ENCODE measurements at places on chromosomes 2 and 18.
A peak's percentile ranks its signal among the peaks of the same experiment; 100 is the strongest.

- DNase-seq, result no peak
These were observed 229.1 kb upstream of the SLC14A2 start for GRCh38 chr18:45386041-45386655.

- DNase-seq, result no peak
These were observed 80.5 kb upstream of the CAVIN2 start for GRCh38 chr2:191927319-191927867.

DNA sequence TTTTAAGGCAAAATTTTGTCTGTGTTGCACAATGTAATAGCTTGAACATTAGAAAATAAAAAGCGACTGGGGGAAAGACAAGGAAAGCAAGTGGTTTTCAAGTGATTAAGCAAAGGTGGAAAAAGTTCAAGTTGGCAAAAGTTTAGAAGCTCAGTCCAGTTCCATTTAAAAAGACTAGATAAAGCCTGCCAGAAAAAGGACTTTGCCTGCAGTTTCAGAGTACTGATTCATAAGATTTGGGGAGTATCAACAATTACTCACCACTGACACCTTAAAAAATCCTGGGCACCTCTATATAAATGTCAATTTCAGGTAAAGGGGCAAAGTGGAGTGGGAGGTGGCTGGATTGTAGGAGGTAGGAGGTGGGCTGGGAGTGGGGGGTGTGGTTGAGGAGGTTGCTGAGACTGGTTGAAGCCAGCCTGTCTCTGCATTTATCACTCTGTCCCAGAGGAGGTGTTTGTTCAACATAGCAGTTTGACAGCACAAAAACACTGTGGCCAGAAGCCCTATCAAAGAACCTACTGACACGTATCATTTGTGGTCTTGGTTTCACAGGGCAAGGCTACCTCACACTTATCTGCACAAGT is 14.6 kb downstream of the ZEB2 start:
- no peak for DNase-seq

GRCh38 chr2:172279214-172279613 is 148.2 kb upstream of the ITGA6 start:
- DNase-seq, result no peak

DNA sequence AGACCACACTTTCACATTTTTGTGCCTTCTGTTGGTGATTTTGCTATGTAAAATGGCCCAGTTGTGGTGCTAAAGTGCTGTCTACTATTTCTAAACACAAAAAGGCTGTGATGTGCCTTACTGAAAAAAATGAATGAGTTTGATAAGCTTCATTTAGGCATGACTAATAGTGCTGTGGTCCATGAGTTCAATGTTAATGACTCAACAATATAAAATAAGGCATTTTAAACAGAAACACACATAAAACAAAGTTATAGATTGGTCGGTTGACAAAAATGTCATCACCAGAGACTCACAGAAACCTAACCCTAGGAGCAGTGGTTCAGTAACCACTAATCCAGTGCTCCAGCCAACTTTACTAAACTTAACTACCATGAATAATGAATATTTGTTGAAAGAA is 160.0 kb downstream of the DNAH6 start:
- DNase-seq, result no peak

DNA sequence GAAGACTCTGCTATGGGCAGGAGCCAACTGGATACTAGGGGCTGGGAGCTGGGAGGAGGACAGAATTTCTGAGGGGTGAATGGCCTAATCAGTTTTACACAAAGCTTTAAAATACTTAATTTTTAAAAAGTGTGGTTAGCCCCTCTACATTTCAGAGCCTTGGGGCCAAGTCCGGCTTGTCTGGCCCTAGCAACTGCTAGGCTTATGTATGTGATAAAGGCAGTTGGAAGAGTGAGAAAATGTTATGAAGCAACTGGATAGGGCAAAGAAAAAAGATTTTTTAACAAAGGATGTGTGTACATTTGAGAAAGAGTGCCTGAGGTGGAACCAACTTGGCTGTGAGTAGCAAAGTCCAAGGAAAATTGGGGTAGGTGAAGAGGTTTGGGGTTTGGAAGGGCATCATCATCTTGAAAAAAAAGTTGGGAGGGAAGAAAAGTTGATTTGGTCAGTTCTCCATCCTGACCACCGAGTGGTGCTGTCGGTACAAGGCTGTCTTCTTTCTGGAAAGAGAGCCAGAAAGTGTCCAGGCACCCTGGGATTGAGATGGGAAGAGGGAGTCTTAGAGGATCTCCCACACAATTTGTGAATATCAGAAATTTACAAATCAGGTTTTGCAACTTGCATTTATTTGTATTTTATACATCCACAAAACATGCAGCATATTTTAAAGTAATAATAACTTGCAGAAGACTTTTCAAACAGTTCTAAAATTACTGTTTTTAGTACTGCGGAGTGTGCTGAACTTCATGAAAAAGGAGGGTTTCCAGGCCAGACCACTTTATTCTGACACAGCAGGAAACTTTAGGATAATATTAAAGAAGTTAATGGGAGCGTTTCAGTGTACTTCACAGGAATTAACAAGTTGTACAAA is 10.5 kb upstream of the CDK15 start:
- DNase-seq, result no peak

GRCh38 chr2:100137866-100138570 is 4.4 kb downstream of the AFF3 start:
- no peak for DNase-seq

DNA sequence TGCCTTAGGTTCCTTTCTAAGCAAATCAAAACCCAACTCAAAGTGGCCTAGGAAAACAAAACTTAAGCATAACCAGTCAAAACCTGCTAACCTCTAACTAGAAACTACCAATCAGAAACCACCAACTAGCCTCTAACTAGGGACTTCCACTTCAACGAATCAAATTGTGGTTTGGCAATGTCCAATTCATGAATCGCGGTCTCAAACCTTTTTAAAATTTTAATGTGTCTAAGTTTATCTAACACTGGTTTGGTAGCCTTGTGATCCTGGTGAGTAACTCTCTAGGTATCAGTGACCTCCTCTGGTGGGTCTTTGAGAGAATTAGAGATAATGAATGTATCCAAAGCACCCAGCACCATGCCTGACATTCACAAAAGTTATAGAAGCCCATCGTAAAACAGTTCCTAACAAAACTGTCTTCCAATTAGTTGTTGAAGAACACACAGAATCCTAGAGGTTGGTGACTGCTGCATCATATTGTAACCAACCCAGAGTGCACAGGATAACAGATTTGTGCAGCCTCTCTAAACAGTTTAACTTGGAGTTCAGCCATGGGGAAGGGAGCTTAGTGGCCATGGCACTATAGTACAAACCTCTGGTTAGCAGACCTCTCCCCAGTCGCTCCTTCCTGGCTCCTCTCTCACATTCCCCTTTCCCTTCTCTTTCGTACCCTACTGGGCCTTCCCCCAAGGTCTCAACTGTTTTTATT is 45.2 kb upstream of the B3GNT2 start:
- no peak for DNase-seq

DNA sequence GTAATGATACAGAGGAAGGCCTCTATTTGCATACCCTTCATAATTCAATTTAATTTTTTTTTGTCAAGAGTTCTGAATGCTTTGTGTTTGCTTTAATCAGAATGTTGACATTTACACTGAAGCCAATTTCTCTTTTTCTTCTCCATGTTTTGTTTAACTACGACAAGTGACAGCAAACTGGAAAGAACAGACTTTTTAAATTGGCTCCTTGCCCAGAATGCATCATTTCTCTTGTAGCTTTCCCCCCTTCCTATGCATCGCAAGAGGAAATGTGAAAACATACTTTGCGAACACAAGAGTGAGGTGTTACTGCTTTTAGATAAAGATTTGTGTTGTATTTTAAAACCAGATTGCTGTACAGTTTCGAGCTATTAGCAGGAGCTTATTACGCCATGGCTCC is 955.2 kb upstream of the CELF4 start:
- DNase-seq, result no peak

GRCh38 chr2:132597166-132597565 is 72.8 kb downstream of the LYPD1 start:
- DNase-seq, result no peak

DNA sequence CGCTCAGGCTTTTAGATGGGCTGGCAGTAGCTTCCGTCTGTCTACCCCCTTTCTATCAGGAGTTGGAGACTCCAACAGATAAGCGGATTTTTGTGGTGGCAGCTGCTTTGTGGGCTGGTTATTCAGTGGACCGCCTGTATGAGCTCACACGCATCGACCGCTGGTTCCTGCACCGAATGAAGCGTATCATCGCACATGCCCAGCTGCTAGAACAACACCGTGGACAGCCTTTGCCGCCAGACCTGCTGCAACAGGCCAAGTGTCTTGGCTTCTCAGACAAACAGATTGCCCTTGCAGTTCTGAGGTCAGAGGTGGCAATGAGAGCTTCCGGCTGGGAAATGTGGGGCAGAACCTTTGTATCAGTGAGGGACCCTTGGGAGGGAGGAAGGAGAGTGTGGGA is 14.8 kb downstream of the CAD start:
- DNase-seq, result no peak

DNA sequence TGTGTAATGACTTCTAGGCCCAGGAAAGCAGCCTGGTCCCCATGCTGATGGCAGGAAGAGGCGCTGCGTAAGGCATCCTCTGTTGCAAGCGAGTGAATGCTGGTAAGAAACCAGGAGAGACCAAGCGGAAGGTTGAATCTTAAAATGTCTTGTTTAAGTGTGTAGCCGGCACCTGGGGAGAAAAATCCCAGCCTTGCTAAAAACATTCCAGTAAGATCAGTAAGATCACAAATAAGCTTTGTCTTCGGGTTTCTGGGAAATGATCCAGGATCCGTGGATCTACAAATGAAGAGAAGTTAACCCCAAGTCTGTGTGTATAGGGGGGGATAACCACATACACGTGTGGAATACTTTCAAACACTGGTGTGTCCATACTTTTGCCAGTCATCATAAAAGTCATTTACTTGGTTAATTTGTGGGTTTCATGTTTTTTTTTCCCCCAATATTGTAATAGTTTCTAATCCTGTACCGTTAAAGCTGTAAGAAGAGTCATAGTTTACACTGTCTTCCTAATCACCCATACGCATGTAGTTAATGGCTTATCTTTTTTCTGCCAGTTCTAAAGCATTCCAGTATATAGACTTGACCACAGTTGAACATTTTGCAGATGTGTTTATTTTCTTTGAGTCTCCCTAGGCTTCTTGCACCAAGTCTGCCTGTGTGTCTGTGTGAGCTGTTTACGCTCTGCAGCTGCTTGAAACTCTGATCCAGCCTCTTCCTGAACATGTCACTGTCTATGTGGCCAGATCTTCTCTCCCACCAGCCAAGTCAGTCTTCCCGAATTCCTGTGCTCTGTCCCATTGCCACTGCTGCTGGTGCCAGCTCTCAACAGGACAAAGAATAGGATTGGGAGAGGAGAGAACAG is 135.9 kb upstream of the ARL4C start:
- no peak for DNase-seq

GRCh38 chr2:158457092-158457825 is 507 bp downstream of the PKP4 start:
- DNase-seq, result peak; percentile 19

GRCh38 chr18:48962994-48963561 is 12.3 kb upstream of the SMAD7 start:
- DNase-seq, result no peak

- DNase-seq, result no peak
These were observed 249.7 kb upstream of the OSR1 start for GRCh38 chr2:19607931-19608771.

GRCh38 chr18:59386909-59387686 is 28.0 kb upstream of the LMAN1 start:
- DNase-seq, result no peak

- DNase-seq, result no peak
These were observed 80.8 kb downstream of the NXPH2 start for GRCh38 chr2:138699421-138699820.

DNA sequence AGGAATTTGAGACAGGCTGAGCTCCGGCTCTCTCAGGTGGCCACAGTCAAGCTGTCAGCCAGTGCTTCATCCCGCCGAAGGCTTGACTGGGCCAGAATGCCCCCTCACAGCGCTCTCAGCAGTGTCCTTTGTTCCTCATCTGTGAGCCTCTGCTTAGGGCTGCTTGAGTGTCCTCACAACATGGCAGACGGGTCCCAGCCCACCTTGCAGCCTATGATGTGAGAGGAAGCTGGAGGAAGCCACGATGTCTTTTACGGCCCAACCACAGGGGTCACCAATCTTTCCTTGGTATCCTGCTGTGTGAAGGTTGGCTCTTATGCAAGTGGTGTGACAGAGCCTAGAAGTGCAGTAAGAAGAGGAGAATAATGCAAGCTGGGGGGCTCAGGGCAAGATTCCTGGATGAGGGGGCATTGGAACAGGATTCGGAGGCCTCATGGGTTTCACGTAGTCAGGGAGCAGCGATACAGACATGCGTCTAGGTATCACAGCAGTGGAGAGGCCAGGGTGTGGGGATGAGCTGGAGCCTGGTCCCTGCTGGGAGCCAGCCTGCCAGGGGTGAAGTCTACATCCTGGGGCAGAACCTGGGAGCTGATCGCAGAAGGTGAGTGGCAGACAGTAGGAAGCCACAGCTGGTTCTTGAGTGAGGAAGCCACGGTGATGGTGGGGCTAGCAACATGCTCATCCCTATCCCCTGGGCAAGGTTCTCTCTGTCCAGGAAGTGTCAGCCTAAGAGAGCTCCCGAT is 234.1 kb downstream of the GLI2 start:
- DNase-seq, result no peak

- DNase-seq, result no peak
These were observed 547.2 kb upstream of the SETBP1 start for GRCh38 chr18:44133483-44133882.

- no peak for DNase-seq
These were observed 17.6 kb upstream of the ZAP70 start for GRCh38 chr2:97695744-97696143.
